Urothelium cell line (cell line): ENCODE measurements at places on chromosomes 6 and 20.

- no peak for DNase-seq
Measured at GRCh38 chr6:21521276-21521675, 72.3 kb upstream of the SOX4 start.

DNA sequence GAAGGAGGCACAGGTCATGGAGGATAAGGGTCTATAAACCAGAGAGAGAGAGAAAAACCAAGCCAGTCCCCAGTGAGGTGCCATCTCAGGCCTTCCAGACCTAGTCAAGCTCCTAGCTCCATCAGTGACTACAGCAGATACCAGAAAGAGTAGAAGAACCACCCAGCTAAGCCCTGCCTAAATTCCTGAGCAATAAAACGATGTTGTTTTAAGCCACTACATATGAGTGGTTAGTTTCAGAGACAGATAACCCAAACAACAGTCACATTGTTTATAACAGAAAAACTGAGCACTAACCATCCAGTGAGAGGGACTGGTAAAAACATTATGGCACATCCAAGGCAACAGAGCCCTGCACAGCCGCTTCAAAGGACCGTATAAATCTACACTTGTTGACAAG is 59.2 kb downstream of the BMP7 start:
- no peak for DNase-seq

DNA sequence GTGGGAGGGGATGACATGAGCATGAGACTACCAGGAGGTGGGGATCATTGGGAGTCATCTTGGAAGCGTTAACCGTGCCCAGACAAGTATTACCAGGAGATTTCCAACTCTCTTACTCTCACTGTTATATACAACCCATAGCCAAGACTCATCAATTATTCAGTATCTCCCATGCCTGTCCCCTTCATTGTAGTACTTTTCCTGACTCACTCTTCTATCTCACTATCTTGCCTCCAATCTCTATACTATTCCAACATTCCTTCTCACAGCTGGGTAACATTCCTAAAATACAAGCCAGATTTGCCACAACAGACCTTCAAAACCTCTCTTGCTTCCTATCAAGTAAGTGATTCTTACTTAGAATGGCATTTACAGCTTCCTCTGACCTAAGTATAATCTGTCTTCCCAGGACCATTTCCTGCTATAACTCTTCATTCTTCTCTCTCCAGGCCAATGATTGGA is 226.3 kb upstream of the SMLR1 start:
- peak; percentile 10 for DNase-seq

- no peak for DNase-seq
Measured at GRCh38 chr6:148943451-148943850, 196.6 kb downstream of the UST start.

GRCh38 chr6:15870333-15871043 is 207.7 kb upstream of the DTNBP1 start:
- no peak for DNase-seq

GRCh38 chr6:155093430-155093829 is 98.3 kb downstream of the TIAM2 start:
- DNase-seq = no peak

DNA sequence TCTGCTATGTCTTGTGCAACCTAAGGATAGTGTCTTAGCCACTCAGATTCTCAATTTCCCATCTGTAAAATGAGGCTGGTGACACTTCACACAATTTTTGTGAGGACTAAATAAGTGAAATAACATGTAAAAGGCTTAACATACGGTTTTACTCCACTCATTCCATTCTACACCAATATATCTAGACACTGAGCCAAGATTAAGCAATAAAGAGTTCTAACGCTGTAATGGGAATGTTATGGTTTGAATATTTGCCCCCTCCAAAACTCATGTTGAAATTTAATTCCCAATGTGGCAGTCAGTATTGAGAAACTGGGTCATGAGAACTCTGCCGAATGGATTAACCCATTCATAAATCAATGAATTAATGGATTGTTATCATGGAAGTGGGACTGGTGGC is 301.0 kb downstream of the HACE1 start:
- DNase-seq = no peak

DNA sequence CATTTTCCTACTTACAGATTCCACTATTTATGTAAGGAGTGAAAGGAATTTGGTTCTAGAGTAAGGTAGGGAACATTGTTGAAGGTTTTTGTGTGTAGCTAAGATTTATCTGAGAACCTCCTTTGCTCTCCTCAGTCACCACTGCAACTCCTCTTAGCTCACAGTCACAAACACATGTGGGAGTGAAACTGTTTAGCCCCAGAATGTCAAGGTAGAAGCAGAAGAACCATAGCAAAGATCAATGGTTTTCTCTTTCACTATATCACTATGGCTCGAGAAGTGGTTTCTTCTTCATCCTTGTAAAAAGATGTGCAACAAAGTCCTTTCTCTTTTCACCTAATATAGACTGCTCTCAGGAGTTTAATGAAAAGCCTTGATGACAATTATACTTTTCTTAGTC is 6.5 kb upstream of the DEFB112 start:
- DNase-seq = no peak

- DNase-seq = no peak
Measured at GRCh38 chr20:23613676-23614075, 8.0 kb upstream of the CST9 start.

GRCh38 chr6:36752187-36752885 is 54.7 kb downstream of the RAB44 start:
- DNase-seq = no peak

DNA sequence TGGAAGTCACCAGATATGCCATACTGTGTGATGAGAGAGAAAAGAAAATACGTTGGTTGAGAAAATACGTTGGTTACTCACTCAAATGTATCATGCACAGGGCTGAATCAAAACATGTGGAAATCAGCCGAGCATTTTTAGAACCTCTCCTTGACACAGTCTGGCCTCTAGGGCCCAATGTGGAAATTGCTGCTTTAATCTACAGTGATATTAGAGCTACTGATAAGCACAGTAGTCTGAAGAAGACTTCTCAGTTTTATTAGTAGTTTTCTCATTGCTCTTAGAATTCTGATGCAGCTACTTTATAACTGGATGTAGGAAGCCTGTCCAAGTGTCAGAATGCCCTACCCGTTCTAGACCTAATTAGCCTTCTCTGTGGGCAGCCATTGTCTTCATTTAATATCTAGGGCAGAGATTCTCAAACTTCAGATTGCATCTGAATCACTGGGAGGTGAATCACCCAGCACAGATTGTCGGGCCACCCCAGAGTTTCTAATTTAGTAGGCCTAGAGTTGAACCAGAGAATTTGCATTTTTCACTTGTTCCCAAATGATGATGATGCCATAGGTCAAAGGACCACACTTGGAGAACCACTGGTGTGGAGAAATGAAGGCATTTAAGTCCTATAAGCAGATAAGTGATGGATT is 229.1 kb downstream of the PLCB1 start:
- peak; percentile 9 for DNase-seq

DNA sequence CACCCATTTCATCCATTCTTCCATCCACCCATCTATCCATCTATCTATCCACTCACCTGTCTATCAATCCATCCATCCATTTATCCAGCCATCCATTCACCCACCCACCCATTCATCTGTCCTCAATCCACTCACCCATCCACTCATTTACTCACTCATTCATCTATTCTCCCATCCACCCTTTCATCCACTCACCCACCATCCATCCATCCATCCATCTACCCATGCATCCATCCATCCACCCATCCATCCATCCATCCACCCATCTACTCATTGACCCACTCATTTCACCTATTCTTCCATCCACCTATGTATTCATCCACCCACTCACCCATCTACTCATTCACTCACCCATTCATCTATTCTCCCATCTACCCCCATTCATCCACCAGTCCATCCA is 24.2 kb upstream of the PTGIS start:
- DNase-seq = no peak

DNA sequence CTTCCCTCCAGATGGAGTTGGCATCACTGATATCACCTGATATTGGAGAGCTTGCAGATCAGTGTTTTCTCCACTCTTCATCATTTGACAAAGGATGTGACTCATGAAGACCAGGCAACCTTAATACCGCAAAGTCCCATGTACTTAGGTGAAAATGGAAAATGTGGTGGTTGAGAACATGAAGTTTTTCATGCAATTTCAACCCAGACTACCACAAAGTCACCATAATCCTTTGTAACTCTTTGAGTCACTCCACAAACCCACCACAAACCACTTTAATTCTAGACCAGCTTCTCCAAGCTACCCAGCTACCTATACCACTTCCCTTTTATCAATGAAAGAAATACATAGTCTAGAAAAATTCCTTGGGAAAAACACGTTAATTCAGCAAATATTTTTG is 7.1 kb downstream of the NHLRC1 start:
- DNase-seq = peak; percentile 33

DNA sequence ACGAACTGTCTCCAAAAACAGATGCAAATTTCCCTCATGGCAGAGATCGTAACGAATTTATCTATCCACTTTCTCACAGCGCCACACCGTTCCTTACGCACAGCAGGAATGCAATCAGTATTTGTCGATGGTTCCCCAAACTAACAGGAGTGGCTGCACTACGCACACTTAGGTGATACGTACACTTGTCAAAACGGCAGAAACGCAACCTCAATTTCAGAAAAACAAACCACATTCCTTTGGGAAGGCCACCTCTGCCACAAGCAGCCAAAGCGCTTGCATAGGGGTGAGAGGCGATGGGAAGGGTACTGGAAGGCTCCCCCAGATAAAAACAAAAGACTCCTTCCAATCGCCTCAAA is 638 bp downstream of the MDN1 start:
- no peak for DNase-seq

- DNase-seq = peak; percentile 68
Measured at GRCh38 chr20:62921119-62921687, 5.1 kb downstream of the DIDO1 start.

DNA sequence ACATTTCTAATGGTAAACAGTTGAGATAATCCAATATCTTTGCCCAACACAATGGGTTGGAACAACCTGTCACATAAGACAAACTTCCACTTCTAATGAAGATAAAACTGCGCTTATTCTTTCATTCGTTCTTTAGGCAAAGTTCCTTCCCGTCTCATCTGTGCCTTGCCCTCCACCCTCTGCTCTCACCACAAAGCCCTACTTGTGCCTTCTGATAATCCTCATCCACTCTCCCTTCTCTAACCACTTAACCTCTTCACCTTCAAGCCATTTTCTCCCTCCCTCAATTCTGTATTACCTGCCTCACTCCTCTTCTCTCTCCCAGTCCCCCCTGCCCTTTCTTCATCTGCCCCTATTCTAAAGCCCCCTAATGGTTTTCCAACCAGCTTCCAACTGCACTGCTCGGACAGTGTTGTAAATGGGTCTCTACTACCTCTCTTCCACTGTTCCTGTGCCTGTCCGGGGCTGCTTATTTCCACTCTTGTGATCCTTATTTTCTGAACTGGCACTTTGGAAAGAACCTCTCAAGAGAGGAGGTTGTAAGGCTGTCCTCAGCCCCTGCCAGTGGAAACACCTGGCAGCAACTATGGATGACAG is 62.9 kb upstream of the MYB start:
- DNase-seq = no peak

DNA sequence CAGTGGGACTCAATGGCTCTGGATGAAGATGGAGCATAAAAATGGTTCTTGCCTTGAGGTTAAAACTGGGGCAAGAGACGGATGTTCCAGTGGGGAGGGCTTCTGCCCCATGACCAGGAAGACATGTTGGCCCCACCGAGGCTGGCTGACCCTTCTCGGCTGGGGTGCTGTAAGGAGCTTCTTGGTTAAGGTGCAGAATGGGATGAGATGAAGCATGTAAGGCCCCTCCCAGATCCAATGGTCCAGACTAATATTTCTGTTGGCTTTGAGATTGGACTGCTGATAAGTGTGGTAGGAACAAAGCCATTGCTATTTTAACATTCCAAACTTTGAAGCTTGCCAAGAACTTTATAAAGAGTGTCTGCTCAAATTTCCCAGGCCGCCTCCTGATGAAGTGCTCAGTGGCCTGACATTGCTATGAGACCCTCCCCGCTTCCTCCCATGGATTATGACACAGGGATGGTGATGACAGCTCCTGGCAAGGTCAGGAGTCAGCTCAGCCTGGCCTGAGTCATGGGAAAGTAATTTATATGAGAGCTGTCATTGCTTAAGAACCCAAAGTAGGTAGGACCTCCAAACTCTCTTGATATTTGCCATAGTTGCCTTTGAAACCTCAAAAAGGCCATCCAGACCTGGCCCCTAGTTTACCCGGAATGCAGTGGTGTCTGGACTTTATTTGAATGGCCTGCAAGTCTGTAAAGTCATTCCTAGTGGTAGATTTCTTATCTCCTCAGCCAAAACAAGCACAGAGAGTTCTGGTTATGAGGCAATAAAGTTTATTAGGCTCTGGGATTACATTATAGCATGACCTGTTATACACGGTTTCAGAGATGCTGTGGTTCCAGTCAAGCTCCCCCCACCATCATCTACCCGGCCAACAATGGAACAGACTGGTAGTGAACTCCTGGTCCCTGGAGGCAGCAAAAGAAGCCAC is 55.2 kb downstream of the TGM2 start:
- DNase-seq = peak; percentile 93

DNA sequence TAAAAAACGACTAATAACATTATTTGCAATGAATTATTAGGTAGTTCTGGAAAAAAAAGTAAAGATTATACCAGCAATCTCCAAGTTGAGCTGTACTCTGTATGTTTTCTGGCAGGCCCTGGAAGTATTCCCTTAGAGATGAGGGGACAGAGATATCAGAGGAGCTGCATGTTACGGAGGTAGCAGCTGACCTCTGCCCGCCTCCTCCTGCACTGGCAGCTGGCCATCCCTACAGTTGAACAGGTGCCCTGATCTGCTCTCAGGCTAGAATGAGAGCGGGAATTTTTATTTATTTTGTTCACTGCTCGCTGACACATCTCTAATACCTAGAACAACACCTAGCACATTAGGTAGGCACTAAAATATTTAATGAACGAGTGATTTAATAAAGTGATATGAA is 23.1 kb downstream of the FBXL4 start:
- DNase-seq = no peak

DNA sequence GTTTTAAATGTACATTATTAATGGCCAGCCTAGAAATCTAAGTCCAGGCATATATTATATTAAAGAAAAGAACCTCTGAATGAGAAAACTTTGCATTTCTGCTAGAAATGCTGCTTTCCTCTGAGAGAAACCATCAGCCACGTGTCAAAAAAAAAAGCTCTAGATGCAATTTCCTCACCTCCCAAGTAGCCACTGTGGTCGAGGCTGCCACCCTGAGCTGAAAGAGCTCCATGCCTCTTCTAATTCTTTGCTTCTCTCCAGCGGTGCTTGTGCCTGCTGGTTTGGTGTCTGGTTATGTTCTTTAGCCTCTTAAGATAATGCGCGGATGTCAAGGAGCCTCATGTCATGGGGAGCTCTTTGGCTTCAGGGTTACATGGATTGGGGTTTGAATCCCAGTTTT is 316.0 kb downstream of the TFAP2C start:
- DNase-seq = no peak

DNA sequence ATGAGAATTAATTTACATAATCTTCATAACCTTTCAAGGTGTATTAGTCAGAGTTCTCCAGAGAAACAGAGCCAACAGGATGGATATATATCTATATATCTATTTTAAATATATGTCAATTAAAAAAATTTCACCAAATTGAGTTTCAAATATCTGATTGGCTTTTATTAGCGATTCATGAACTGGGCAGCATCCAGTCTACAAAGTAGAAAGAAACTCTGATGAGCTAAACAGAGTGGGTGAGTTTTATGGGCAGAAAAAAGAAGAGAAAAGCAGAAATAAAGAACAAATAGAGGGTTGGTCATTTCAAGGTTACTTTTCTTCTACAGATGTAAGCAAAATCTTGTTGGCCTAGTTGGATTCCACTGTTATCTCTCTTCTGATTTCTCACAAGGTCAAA is 29.0 kb upstream of the BTBD3 start:
- DNase-seq = no peak
